Activated CD8-positive, alpha-beta memory T cell treated with anti-CD3 and anti-CD28 coated beads for 1 hour (primary cell): ENCODE measurements at places on chromosomes 3 and 15.

- DNase-seq: no peak
These were observed 3.3 kb upstream of the RAB8B start for GRCh38 chr15:63186065-63186464.

GRCh38 chr3:194277104-194277785 is 73.9 kb downstream of the CPN2 start:
- no peak for DNase-seq

GRCh38 chr3:86594838-86595237 is 396.1 kb downstream of the VGLL3 start:
- no peak for DNase-seq

- no peak for DNase-seq
These were observed 103.9 kb downstream of the HCN4 start for GRCh38 chr15:73264881-73265280.

- no peak for DNase-seq
These were observed 238.5 kb upstream of the ZNF385D start for GRCh38 chr3:21989341-21990042.

DNA sequence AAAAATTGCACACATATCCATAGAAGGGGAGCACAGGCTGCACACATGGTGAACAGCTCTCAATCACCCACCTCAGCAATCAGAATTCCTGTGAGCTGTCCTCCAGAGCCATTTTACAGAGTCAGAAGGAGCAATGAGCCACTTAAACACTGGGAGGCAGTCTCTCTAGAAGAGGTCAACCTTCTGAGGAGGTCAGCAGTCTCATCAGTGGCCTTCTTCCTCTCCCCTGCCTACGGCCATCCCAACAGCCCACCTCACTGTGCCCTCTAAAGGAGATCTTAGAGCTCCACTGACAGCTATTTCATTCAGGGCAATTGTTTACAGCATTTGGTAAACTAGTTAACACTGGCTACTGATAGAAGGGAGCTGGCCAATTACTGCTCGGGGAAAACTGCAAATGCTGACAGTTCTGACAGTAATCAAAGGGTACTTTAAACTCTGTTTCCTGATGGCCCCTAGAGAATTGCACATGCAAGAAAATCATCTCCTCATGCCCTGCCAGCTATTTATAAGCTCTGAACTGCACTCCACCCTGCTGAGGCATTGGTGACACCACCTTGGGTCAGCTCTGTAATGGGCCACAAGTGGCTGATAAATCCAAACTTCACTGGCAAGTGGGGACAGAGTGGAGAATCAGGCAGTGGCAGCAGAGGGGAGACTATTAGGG is 42.1 kb upstream of the TSPAN3 start:
- DNase-seq: no peak

- DNase-seq: no peak
These were observed 942.0 kb downstream of the ROBO1 start for GRCh38 chr3:78825858-78826215.

DNA sequence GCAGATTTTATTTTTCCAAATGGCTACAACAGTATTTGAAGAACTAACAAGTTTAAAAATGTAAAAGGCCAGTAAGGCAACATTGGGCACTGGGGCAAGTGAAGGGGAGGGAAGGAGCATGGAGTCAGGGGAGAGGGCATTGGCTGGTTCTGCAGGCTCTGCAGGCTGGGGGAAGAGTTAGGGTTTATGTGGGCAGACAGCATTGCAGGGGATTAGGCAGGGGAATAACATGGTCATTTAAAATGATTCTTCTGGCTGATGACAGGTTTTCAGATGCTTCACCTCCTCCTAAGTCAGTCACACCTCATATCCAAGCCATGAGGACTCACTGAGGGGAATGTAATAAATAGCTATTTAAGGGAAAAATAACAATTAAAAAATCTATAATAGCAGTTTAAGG is 52.6 kb downstream of the BTD start:
- no peak for DNase-seq

GRCh38 chr3:106452096-106452495 is 583.3 kb upstream of the CBLB start:
- DNase-seq: no peak

DNA sequence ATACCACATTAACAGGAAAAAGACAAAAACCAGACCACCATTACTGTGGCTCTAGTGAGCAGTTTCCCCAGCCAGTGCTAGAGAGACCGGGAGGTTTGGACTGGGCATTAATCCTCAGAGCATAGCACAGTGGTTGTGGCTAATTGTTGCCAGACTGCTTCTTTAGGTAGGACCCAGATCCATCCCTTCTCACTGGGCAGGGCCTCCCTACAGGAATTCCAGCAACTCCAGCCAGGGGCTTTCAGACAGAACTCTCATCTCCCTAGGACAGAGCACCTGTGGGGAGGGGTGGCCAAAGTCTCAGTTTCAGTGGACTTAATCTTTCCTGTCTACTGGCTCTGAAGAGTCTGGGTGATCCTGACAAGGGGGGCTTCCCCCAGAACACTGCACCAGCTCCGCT is 759.6 kb downstream of the SQOR start:
- no peak for DNase-seq

GRCh38 chr15:47829667-47830066 is 112.4 kb downstream of the SEMA6D start:
- DNase-seq: no peak

- no peak for DNase-seq
These were observed 2.1 kb downstream of the MAGEL2 start for GRCh38 chr15:23645371-23646164.

DNA sequence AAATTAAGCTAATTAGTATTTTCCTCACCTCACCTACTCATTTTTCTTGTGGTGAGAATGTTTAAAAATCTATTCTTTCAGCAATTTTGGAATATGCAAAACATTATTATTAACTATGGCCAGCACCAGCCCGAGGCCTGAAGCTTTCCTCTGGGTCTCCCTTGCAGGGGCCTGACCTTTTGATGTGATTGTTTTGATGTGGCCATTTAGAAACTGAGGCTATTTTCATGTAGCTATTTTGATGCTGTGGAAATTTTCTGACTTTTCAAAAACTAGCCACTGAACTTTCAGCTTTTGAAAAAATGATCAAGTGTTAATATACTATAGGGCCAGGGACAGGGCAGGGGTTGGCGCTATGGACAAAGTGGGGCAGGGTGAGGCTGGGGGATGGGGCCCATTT is 8.2 kb upstream of the CCR9 start:
- no peak for DNase-seq

- DNase-seq: no peak
These were observed 17.1 kb downstream of the CCDC13 start for GRCh38 chr3:42755681-42756578.

- no peak for DNase-seq
These were observed 18.2 kb downstream of the MINDY4B start for GRCh38 chr3:150887031-150887430.

- no peak for DNase-seq
These were observed 43.2 kb upstream of the WDR72 start for GRCh38 chr15:53802672-53803071.

- no peak for DNase-seq
These were observed 347.7 kb downstream of the ZBBX start for GRCh38 chr3:167032267-167032876.

DNA sequence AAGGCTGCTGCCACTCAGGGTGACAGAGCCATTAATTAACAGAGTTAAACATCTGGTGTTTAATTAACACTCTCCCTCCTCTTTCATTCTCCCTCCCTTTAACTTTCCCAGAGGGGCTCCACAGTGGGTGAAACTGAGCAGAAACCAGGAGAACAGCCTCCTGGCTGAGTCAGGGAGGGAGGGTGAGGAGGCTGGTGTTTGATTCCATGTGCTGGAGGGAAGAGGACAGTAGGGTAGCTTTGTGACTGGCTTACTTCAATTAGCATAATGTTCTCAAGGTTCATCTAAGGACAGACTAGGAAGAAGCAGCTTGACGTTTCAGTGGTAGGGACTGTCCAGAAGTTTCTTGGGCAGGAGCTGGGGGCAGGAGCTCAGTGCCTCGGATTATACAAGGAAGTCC is 62.8 kb downstream of the SEMA5B start:
- DNase-seq: no peak

GRCh38 chr3:52249683-52250082 is 4.1 kb downstream of the PPM1M start:
- DNase-seq: no peak

- no peak for DNase-seq
These were observed 117.6 kb downstream of the PDE8A start for GRCh38 chr15:85099195-85099803.

- no peak for DNase-seq
These were observed 2.4 kb downstream of the SEMA6D start for GRCh38 chr15:47719730-47720129.

DNA sequence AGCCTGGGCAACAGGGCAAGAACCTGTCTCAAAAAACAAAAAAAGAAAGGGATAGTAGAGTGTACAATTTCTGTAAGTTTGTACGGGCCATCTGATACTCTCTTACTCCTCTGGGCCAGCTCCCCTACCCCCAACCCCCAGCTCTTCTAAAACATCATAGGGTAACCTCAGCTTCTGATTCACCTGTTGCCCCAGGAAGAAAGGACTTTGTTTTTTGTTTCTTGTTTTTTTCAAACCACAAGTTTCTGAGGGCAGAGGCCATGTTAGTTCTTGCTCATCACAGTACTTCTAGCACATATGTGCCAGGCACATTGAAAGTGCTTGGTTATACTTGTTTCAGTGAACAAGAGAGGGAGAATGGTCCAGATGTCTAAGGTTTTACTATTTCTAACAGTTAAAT is 20.2 kb downstream of the ATOSA start:
- no peak for DNase-seq

DNA sequence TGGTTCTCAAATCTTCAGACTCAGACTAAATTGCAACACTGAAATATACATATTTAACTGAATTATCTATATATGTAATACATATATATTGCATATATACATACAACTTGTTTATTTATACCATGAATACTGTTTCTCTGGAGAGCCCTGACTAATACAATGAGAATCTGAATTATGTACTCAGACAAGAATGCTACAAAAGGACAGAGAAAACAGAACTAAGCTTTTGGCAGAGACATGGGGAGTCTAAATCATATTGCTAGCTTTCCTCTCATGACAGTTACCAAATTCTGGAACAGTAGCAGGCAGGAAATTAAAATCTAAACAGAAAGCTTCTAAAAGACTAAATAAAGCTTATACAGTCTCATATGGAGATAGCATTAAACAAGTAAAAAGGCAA is 142.4 kb upstream of the KCNMB2 start:
- DNase-seq: no peak

DNA sequence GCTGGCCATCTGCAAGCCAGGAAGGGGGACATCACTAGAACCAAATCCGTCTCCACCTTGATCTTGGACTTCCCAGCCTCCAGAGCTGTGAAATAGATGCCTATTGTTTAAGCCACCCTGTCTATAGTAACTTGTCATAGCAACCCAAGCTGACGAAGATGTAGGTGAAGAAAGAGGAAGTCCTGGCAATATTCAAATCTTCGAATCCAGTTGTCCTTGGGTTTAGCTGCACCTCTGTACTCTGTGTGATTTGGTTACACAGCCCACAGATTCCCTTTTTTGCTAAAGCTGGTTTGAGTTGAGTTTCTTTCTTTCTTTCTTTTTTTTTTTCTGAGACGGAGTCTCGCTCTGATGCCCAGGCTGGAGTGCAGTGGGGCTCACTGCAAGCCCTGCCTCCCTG is 68.0 kb upstream of the XCR1 start:
- no peak for DNase-seq

GRCh38 chr3:157081626-157082210 is 78.2 kb downstream of the CCNL1 start:
- peak; percentile 81 for DNase-seq

GRCh38 chr3:52682016-52682415 is 3.7 kb downstream of the PBRM1 start:
- no peak for DNase-seq

DNA sequence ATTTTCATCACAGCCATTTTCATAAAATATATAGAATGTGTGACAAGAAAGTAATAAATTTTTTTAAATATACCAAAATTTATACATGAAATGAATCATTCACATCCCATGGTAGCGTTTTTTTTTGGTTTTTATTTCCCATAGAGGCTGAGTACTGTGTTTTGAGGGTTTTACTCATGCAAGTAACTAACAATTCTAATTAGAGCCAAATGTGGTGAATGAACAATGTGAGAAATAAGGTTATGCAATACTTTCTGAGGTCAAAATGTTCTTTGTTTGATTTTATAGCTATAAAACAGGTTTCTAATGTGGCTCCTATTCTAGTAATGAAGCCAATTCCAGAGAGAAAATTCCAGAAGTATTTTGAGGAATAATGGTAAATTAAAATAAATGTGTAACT is 386.8 kb downstream of the TBC1D5 start:
- DNase-seq: no peak

GRCh38 chr3:98563661-98564281 is 29.6 kb downstream of the CPOX start:
- no peak for DNase-seq

GRCh38 chr3:145936971-145937370 is 224.0 kb downstream of the PLOD2 start:
- DNase-seq: no peak

DNA sequence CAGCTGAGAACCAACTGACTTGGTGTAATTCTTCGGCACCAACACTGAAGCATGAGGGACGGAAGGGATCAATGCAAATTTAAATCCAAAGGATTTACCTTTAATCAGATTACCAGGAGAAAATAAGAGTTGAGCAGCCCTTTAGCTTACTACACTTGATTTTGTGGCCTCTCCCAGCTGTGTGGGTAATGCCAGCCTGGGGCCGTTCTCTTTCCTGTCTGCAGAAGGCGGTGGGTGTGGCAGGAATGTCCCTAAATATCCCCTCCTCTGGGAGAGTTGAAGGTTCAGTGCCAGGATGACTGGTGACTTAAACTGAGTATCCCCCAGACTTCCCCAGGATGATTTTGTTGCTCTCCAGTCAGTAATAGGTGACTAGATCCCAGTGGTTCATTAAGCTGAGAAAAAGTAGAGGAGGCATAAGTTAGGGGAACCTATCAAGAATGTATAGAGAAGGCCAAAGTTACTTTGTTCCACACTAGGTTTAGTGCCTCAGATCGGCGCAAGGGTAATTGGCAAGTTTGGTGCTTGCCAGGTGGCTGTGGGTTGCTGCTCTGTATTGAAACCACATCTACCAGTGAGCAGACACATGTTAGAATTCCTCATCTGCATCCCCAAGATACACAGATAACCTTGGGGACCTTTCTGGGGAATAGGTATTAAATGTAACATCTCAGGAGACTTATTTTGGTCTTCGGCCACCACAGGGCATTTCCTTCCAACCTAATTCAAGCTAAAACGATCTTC is 23.1 kb downstream of the MAPKBP1 start:
- no peak for DNase-seq

- DNase-seq: no peak
These were observed 33.3 kb upstream of the FLNB start for GRCh38 chr3:57974796-57975388.

- no peak for DNase-seq
These were observed 47.1 kb upstream of the ADGRG7 start for GRCh38 chr3:100562224-100562857.

GRCh38 chr3:114290911-114291901 is 2.6 kb upstream of the TIGIT start:
- DNase-seq: peak; percentile 82

- no peak for DNase-seq
These were observed 101.2 kb upstream of the TP63 start for GRCh38 chr3:189529889-189530471.

DNA sequence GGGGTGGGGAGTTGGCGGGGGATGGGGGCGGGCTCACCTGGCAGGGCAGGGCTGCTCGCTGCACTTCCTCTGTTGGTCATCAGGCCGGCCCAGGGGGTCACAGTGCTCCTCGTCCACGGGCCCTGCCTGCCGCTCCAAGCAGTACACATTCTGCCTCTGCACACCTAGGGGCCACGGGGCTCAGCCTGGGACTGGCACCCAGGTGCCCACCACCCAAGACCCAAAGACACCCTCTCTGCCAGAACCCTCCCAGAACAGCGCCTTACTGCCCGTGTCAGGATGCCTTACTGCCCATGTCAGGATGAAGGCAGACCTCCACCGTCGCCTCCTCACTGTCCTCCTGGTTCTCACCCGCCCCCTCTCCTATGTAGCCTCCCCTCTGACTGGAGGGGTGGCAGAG is 43.2 kb downstream of the ADAMTS7 start:
- DNase-seq: no peak
